ENCODE measurements at places on chromosomes 7 and 10.

DNA sequence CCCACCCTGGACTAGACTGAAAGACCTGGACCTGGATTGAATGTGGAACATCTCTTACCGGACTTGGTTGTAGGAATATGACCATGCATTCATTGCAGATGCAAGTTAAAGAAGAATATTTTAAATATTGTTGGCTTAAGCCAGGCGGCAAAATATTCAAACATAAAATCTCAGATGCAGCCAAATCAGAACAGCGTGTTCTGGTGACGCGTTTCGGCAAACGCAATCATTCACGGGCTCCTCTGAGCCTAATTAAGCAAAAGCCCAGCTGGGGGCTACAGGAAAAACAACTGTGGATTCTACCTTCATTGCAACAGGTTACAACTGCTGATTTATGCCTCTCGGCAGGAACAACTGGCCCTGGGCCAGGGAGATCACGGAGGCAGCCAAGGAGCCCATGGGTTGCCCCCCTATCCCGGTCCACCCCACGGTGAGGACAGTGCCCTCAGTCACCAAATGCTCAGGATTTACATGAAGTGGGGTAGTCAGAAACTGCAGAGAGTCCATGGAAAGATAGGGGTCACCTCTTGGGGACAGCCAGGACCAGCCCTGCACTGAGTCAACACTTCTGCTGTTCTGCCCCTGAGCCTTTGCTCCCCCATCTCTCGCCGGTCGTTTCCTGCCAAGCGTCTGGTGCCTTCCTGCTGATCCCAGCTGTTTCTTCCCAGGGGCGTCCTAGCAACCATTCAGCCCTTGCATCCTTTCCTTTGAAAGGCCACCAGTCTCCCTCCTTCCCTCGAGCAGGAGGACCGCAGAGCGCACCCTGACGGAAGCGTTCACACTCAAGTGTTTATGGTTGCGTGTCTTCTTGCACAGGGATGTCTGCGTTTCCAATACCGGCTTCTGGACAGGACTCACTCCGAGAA lies 64.4 kb upstream of the SFMBT2 start:
- no peak for DNase-seq

- DNase-seq: no peak
Measured at GRCh38 chr10:56298941-56299340, 62.1 kb downstream of the ZWINT start.

DNA sequence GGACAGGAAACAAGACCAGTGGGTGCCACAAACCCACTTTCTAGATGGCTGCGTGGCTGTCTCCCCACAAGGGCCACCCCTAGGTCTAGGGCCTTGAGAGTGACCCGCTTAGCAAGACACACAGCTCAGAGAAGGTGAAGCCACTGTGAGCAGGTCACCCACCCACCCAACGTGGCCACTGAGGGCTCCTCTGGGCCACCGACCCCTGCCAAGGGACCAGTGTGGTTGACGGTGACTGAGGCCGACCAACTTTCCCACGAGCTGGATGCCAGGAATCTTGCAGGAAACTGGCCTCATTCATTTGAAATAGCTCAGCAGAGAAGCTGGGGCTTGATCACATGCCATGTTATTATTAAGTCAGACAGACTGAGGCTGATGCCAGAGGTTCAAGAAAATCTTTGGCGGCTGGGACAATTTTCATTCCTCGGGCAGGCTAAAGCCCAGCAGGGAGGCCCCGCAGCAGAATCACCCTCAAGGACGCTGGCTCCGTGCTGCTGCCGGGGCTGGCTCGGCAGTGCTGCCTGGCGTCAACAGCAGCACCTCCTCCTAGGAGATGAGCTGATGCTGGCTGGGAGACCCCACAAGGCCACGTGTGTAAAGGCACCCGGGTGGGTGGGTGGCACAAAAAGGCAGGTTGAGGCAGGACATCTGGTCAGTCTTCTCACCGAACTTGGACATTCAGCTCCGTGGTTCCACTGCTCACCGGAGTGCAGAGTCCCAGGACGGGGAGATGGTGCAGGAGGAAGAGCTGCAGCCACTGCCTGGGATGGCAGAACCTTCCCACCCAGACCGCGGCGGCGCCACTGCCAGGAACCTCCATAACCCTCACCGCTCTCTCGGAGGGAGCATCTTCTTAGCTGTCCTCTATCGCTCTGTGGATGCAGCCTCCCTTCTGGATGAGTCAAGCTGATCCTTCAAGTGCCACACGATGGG lies 57.8 kb downstream of the ZRANB1 start:
- peak; percentile 85 for DNase-seq

- DNase-seq: no peak
Measured at GRCh38 chr10:44949127-44949802, 10.3 kb upstream of the RASSF4 start.

GRCh38 chr7:146781352-146782116 lies 664.9 kb downstream of the CNTNAP2 start:
- no peak for DNase-seq

GRCh38 chr10:77609781-77610272 lies 27.8 kb downstream of the KCNMA1 start:
- no peak for DNase-seq
